ENCODE measurements at places on chromosomes 3 and 15. TPM values are rescaled to one million over a fixed set of nuclear protein-coding genes. Genes with fewer than 3 reads are reported as not detected.

DNA sequence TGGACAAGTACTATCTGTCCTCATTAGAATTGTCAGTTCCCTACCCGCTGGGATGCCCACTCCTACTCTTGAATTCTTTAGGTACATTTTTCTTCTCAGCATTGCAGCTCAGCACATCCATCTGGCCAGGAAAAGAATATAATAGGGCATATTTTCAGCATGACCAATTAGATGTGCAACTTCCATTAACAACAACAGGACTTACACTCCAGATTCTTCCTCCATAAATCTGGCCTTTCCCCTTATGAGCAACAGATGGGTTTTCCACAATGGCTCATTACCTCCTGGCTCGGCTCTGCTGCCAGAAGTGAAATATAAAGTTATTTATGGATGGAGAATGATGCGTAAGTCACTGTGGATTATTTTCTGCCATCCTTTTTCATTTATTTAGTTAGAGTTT, 443.8 kb upstream of the TGFBR2 start:
- no peak for DNase-seq

DNA sequence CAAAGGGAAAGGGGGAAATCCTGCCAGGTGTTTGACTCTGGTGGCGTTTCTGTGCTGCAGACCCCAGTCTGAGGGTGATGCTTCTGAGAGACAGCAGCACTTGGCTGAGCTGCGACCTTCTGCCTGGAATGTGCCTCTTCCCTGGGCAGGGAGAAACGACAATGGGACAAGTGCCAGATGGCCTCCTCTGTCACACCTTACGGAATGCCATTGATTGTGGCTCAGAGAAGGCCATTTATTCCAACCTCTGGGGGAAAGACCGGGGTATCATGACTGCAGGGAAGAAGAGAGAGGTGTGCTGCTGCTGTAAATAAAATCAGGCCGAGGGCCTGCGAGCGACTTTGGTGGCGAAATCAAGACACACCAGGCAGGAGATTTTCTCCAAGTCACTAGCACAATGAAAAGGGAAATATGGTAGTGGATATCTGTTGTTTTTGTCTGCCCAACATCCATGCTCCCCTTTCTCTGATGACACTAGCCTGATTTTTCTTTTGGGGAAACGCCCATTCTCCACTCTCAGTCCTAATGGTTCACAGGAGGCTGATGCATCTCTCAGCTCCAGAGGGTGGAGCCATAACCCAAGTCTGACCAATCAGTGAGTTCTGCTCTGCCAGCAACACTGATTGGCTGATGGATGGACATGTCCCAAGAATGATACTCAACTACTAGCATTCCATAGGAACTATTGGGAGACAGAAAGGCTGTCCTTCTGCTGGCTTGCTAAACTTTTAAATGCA, 336.1 kb downstream of the FOXP1 start:
- DNase-seq = no peak

DNA sequence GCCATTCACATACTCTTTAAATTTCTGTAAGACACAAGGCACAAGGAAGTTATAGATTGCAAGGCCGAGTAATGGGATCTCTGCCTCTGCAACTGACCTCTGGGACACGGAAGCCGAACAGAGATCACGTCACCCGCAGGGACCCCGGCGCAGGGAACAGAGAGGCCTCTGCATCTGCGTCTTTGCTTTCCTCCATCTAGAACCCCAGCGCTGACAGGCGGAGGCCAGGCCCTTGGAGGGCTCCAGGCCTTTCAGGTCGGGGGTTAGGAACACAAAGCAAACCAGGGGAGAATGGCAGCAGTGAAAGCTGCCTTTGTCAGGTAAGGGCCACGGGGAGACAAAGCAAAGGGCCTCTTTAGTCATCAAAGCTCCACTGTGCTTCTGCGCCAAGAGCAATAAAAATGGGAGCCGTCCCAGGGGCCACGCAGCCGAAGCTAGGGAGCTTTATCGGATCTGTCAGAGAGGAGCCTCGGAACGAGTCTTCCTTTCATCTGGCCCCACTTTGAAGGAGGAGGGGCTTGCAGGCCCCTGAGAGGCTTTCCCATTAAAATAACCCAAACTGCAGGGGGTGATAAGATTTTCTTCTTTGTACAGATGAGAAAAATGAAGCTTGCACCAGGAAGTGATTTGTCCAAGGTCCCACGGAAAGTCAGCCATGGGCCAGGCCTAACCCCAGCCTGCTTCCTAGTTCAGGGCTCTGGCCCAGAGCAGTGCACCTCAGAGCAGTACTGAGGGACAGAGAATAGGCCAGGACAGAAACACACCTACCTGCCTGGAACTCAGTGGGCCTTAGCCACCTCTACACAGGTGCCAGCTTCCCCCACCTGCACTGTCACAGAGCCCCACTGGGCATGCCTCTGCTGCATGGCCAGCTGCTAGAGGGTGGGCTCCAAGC, 84.4 kb upstream of the RAD18 start:
- no peak for DNase-seq

GRCh38 chr3:160124224-160124623, 101.0 kb upstream of the C3orf80 start:
- no peak for DNase-seq

GRCh38 chr3:38773528-38773927, 42.5 kb downstream of the SCN10A start:
- DNase-seq = no peak

DNA sequence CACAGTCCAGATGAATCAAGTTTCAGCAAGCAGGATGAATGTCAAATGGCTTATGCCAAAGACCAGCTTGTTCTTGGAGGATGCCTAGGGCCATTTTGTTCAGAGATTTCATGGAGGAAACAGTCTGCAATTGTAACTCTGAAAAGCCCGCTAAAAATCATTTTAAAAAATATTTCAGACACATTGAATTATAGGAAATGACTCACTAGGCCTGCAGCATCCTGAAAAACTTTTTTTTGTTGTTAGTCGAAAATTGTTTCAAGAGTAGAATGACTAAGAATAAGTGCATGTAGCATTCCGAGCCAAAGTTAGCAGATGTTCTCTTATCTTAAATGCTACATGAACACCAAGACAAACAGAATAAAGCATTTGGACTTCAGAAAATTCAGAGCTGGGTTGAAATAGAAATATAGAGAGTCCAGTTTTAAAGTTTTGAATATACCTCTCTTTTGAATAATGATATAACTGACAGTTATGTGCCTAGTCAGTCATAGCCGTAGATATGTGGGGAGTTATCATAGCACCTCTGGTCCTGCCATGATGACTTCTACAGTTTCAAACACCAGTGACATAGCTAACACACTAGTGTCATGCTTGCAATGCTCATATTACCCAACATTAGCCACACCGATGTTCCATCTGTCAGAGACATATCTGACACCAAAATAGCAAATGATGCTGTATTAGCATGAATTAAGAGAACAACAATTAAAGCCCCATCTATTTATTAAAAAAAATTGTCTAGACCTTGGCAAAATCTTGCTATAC, 1462.8 kb upstream of the GBE1 start:
- no peak for DNase-seq

DNA sequence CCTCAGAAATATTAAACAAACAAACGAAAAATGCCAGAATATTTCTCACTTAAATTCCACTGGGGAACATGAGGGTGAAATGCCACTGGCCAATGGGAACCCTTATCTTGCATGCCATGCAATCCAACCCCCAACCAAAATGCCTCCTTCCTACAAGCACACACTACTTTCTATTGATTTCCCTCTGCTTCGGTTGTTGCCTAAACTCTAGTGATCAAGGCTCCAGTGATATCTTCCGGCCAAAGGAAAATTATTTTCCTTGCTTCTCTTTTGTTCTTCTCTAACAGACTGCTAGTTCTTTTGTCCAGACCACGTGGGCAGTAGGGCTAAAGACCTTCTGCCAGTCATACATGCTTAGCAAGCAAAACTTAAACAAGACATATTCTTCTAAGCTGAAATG, 115.7 kb downstream of the TMCC1 start:
- DNase-seq = no peak

GRCh38 chr15:70954171-70954570, 61.5 kb downstream of the LRRC49 start:
- DNase-seq = no peak

GRCh38 chr15:84696757-84697156, 19.2 kb downstream of the SEC11A start:
- no peak for DNase-seq

DNA sequence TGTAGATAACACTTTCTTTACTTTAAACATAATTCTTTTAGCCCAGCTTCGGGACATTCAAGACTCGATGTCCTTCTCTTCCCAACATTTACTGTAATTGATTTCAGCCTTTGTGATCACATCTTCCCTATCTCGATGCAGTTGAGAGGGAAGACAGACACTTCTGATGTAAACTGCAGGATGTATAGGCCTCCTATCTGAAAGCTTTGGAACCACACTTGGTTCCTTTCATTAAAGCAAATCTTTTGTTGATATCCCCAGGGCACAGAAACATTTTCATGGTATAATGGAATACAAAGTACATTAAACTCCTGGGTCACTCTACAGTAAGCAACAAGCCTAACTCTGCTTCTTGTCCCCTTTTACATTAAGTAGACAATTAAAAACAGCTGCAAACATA, 6.4 kb downstream of the GRM7 start:
- DNase-seq = no peak

DNA sequence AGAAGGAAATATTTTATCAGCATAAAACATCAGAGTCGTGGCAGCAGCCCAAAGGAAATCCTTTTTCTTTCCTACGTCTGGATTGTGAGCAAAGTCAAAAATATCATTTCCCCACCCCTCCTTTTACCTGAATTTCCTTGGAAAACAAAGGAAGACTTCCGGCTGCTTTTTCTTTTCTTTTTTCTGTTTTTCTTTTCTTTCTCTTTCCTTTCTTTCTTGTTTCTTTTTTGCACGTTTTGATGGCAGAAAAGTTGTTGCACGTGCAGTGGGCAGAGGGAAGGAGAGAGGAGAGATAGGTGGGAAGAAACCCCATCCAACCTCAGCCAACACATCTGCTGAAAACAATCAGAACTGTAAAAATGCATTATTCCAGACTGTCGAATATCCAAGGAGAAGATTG, 544 bp upstream of the MYO1E start:
- no peak for DNase-seq

- DNase-seq = no peak
Measured at GRCh38 chr3:156976933-156977332, 150.8 kb downstream of the LEKR1 start.

- no peak for DNase-seq
Measured at GRCh38 chr15:84606653-84607120, 5.9 kb downstream of the ZSCAN2 start.

- no peak for DNase-seq
Measured at GRCh38 chr3:174618368-174619080, 240.6 kb upstream of the NAALADL2 start.

GAP43 gene
- not detected for total RNA-seq

ANKRD63 gene
- total RNA-seq = not detected

CLSTN2 gene
- under 0.01 TPM for total RNA-seq

FGF7 gene
- total RNA-seq = 0.19 TPM

TXNRD3 gene
- total RNA-seq = 2.1 TPM

MCF2L2 gene
- 7.3 TPM for total RNA-seq

CDCP1 gene
- 0.44 TPM for total RNA-seq

All from T-cell (primary cell).